ENCODE measurements at places on chromosomes 6 and 20.

DNA sequence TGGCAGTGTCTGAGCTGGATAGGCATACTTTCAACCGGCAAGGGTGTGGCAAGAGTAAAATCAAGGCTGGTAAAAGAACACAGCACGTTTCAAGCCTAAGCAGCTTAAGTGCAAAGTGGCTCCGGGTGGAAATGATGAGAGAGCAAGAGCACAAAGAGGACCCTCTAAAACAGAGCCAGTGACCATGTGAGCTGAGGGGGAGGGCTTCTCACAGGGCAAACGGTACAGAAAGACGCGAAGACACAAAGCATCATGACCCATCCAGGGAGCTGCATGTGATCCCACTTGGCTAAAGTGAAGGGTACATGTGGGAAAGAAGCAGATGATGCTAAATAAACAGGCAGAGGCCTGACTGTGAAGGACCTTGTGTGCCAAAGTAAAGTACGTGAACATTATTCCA is 25.7 kb downstream of the FKBP5 start:
- DNase-seq = no peak

GRCh38 chr6:22668307-22668706 is 98.9 kb downstream of the HDGFL1 start:
- no peak for DNase-seq

DNA sequence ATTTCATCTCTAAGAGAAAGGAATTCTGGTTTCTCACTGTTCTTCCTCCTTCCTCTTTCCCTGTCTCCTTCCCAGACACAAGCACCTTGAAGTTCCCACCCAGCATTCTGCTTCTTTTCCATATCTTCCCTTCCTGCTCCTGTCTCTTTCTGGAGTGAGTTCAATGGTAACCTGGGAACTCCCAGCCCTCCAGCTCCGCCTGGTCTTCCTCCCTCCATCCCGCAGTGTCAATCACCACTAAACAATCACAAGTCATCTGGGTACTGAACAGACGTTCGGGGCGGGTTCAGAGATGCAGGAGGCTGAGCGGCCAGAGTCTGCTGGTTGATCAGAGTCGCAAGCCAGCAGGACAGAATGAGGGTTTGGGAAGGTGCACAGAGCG is 7.7 kb downstream of the TTBK1 start:
- no peak for DNase-seq

DNA sequence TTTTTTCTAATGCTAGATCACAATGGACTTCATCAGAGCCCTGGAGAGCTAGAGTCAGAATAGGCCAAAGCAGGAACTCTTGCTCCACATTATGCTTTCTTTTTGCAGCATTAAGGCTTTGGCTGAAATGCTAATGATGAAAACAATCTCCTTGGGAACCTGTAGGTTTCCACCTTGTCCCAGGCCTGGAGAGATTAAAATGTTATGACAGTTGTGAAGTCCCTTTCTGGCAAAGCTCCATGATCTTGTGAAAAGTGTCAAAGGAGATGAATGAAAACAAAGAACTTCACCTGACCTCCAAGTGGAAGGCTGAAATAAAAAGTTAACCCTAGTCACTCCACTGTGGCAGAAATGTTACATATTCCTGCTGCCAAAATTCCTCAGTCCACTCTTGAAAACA is 64.0 kb upstream of the LRRC1 start:
- DNase-seq = no peak

DNA sequence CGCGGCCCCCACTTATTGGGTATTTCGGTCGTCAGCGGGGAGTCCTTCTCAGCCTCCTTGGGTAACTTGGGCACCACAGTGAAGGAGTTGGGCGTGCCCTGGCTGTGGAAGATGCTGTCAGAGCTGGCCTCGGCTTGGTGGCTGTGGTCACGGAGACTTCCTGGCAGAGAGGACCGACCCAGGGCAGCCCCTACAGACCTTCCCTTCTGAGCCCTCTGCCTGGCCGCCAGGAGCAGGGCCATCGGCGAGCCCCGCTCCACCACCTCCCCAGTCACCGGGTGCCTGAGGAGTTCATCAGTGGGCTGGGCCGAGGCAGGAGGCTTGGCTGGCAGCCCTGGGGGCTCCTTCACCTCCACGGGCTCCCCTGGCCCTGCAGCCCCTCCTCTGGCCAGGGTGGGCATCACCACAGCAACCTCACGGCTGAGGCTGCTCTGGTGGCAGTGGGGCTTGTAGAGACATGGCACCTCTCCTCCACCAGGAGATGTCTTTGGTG is 37.2 kb downstream of the C6orf132 start:
- no peak for DNase-seq

- DNase-seq = no peak
Observed at GRCh38 chr20:59752101-59752586, 147.8 kb downstream of the PHACTR3 start.

DNA sequence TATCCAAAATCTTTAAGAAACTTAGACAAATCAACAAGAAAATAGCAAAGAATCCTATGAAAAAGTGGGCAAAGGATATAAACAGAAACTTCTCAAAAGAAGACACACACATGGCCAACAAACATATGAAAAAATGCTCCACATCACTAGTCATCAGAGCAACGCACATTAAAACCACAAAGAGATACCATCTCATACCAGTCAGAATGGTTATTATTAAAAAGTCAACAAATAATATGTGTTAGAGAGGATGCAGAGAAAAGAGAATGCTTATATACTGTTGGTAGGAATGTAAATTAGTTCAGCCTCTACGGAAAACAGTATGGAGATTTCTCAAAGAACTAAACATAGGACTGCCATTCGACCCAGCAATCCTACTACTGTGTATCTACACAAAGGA is 212.0 kb upstream of the DTNBP1 start:
- no peak for DNase-seq

- no peak for DNase-seq
Observed at GRCh38 chr20:25629816-25630499, 6.1 kb upstream of the NANP start.

DNA sequence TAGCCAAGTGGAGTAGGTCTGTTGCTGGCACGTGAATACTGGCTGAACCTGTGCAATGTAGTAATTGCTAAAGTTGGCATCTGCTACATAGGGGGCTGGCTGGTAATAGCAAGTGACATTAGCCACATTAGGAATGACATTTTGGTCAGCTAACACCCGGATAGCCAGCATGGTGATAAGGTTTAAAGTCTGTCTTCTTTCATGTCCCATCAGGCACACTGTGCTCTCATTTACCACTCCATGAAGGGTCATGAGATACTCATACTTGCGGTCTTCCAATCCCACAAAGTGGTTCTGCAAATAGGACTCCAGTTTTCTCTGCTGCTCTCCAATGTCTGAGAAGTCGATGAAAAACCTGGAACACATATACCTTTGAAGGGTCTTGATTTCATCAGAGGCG is 2.8 kb downstream of the TENT5A start:
- no peak for DNase-seq

DNA sequence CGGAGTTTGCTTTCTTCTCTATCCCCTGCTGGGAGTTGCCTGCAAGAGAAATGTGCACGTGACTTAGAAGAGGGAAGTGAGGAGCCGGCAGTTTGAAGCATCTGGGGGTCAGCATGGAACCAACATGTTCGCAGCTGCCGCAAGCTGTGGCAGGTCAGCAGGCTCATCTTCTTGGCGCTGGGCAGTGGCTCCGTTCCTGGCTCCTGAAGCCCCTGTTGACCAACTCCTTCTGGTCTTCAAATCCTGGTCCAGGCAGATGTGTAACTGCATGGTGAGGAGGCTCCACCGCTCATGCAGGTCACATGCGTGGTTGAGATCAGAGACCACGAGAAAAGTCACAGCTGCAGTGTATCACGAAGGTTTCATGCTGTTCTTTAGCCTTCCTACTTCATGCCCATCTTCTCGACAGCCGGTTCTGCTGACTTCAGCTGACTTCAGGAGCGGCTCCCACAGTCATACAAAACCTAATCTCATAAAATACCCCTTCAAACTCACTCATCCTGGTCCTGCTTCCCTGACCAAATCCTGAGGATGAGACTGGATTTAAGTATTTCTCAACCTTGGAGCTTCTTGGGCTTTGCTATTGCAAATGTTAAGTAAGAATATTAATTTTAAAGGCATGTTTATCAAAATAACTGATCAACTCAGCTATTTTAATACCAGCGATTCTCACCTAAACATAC is 44.9 kb upstream of the BCAS1 start:
- no peak for DNase-seq

DNA sequence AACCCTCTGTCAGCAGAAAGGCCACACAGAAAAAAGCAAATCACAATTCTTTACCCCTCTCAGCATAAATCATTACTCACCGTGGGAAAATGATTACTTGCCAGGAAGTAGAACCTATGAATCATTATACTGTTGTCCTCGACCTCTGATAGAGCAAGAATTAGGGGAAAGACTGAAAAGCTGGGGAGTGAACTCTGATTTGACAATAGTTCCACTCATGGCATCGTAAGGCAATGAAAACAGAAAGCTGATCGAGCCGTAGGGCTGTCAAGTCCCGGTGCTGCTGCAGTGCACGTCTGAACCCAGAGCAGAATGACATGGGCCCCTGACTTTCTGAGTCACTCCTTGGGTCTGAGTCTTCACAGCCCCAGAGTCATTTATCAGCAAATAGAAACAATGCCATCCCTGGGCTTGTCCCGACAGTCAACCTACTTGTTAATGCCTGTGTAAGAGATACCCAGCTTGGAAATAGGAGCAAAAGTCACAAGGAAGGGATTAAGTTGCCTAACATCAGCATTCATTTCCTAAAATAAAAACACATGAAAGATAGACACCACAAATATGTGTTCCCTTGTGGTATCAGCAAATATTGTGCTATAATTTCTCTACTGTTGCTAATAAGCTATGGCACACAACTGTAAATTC is 224.8 kb upstream of the MARCKS start:
- no peak for DNase-seq

DNA sequence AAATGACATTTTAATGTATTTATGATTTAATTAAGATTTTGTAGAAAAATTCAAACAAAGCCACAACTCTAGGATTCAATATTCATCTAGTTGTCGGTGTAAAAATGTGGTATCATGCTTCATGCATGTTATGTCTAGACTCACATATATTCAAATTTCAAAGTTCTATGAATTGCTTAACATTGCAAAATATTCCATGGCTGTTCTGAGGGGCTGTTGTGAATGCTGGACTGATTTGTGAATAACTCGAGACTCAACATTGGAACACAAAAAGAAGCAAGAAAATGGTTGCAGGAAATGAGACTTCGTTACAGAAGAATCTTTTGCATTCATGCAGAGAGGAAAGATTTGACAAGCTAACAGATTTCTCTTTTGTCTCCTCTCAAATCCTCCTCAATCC is 705.9 kb downstream of the DHX35 start:
- no peak for DNase-seq

DNA sequence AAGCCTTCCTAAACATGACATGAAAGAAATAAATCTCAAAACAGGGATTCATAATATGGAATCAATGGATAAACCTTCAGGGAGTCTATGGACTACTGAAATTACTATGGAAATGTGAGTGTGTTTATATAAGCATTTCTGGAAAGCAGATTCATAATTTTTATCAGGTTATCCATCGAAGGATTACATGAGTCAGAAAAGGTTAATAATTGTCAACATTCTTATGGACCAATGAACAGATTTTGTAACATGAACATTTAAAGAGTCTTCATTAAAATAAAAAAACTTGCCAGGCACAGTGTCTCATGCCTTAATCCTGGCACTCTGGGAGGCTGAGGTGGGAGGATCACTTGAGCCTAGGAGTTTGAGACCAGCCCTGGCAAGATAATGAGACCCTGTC is 84.8 kb downstream of the AHI1 start:
- DNase-seq = no peak

DNA sequence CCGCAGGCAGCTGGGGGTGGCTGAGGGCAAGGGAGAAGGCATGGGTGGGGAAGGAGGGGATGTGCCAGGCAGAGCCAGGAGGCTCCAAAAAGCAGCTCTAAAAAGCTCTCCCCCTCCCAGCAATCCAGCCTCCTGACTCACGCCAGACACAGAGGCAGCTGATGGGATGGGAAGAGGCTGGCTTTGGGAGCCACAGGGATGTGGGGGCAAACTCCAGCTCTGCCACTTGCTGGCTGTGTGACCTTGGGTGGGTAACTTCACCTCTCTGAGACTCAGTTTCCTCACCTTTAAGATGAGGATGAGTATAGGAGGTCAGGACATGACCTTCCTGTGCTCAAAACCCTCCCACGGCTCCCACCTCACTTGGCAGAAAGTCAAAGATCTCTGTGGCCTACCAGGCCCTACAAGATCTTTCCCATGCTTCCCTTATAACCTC is 148.9 kb downstream of the CEBPB start:
- DNase-seq = no peak

GRCh38 chr20:31662372-31662854 is 24.7 kb downstream of the COX4I2 start:
- no peak for DNase-seq

DNA sequence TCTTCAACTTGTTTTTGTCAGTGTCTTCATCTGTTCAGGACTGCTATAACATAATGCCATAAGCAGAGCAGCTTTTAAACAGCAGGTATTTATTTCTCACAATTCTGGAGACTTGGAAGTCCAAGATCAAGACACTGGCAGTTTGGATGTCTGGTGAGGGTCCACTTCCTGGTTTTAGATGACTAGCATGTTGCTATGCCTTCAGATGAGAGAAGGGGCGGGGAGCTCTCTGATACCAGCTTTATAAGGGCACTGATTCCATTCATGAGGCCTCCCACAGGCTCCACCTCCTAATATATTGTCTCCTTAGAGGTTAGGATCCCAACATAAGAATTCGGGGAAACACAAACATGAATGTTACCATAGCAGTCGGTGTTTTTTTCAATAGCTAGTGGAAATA is 52.9 kb downstream of the FAM83B start:
- no peak for DNase-seq

DNA sequence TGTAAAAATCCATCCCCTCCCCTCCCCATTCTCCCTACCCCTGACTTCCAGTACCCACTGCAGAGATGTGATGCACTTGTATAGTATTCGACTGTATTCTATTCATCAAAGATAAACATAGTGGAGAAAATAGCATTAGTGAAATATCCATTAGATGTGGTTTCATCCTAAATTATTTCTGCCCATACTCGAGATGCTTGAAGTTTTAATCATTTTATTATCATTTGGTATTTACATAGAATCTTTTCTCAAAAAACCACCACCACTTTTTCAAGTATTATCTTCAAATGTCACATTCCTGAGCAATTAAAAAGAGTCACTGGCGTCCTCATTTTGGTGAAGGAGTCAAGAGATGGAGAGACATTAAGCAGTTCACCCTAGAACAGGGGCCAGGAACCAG is 181.9 kb downstream of the HAO1 start:
- no peak for DNase-seq

DNA sequence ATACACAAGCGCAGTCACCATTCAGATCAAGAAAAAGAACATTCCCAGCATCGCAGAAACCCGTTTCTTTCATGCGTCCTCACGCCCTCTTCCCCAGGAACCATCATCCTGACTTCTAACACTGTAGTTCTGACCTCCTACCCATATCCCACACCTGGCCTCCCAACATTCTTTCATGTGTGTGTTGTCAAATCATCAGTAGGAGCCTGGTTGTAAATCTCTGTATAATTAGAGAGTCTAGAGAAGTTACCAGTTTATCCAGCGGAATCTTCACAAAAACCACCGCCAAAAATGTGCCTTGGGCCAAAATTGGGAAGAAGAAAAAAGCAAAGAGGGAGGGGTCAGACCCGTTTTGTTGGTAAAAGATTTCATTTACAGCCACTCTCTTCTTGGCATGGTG is 91.6 kb downstream of the RTN4IP1 start:
- DNase-seq = no peak
